ENCODE measurements at places on chromosomes 5 and 9.

DNA sequence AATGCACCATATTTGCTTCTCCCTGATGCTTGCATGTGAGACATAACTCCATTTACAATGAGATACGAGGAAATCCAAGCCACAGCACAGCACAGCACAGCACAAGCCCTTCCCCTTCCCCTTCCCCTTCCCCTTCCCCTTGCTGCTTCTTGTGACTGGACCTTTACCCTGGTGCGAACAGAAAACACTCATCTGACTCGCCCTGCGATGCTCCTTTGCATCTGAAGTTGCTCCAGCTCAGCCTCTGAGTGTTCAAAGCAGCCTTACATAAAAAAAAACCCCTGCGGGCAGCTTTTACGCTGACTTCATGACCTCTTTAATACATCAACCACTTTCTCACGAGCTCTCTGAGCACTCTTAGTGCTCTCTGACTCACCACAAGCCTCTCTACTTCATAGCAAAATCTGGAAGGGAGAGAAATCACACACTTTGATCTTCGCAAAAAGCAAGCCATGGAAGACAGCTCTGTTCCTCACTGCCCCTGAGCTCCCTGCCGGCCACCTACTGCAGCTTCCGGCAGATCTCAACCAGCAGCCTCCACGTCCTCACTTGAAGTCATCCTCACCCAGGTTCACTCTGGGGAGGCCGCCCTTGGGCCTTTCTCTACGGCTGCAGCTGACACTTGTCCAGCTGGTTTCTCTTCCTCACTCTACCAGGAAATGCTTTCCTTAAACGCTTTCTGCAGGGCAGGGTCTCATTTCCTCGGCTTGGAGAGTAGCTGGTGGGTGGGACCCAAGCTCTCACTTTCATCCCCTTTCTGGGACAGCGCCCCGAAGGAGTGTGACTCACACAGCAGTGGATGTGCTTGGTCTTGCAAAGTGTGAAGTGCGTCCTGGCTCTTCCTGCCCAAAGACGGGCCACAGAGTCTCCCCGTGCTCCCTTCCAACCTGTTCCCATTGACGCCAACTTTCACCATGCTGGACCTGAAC is 5.3 kb downstream of the SLC34A1 start:
- peak; percentile 68 for DNase-seq

DNA sequence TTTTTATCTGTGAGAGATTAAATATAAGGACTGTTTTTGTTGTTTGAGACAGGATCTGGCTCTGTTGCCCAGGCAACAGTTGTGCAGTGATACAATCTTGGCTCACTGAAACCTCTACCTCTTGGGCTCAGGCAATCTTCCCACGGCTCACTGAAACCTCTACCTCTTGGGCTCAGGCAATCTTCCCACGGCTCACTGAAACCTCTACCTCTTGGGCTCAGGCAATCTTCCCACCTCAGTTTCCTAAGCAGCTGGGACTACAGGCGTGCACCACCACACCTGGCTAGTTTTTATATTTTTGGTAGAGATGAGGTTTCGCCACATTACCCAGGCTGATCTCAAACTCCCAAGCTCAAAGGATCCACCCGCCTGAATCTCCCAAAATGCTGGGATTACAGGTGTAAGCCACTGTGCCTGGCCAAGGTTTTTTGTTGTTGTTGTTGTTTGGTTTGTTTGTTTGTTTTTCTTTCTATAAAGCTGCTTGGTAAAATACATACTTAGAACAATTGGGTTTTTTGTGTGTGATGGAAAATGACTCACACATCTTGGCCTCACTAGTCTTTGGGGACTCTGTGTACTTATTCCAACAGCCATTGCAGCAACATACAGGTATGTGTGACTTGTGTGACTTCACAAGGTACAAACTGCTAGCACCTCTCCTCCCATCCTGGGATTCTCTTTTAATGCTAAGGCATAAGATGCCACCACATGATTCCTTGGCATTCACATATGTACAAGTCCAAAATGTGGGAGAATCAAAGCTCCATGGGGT is 36.5 kb upstream of the RASA1 start:
- no peak for DNase-seq

DNA sequence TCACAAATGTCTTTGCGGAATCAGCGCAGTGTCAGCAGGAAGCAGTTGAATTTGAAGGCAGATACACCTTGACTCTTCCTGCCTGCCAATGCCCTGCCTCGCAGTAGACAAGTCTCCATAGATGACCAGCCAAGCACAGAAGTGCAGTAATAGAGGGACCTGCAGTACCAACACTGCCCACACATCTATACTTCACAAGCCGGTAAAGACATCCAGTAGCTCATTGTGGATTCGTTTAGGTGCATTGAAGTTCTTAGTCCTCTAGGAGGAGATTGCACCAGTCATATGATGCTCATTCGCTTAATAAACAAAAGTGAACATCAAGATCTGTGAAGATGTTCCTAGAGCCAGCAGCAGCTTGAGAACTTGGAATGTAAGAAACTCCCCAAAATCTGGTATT is 7.1 kb upstream of the IFNA2 start:
- DNase-seq = no peak

GRCh38 chr9:35563791-35564197 is 41.3 kb upstream of the TESK1 start:
- DNase-seq = no peak

- no peak for DNase-seq
These were observed 365.2 kb downstream of the SPATA31D1 start for GRCh38 chr9:82353631-82354278.

- DNase-seq = no peak
These were observed 32.7 kb upstream of the GABRP start for GRCh38 chr5:170750791-170751190.

GRCh38 chr5:7668627-7669026 is 182.3 kb downstream of the CFAP90 start:
- no peak for DNase-seq

DNA sequence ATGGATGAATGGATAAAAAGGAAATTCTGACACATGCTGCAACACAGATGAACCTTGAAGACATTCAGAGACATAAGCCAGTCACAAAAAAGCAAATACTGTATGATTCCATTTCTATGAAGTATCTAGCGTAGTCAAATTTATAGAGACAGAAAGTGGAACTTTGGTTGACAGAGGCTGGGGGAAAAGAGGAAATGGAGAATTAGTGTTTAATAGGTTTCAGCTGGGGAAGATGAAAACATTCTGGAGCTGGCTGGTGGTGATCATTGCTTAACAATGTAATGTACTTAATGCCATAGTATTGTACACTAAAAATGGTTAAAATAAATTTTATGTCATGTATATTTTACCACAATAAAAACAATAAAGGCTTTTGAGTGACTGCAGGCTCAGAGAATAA is 24.2 kb downstream of the PPIC start:
- no peak for DNase-seq

DNA sequence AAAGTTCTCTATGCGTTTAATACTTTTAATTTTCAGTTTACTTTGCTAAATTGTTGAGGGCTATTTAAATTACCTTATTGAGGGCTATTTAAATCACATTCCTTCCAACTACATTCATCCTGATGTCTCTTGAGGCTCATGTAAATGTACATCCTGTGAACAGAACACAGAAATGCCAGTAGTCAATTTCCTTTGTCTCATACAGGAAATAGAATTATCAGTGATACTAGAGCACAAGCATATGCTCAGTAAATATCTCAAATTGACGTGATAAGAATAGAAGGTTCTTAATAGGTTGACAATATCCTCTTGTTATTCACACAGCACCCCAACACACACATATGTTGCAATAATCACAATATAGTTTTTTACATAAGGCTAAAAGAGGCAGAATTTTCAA is 449.0 kb downstream of the CYLC2 start:
- DNase-seq = no peak

- DNase-seq = no peak
These were observed 36.4 kb upstream of the UBQLN1 start for GRCh38 chr9:83744206-83744605.

DNA sequence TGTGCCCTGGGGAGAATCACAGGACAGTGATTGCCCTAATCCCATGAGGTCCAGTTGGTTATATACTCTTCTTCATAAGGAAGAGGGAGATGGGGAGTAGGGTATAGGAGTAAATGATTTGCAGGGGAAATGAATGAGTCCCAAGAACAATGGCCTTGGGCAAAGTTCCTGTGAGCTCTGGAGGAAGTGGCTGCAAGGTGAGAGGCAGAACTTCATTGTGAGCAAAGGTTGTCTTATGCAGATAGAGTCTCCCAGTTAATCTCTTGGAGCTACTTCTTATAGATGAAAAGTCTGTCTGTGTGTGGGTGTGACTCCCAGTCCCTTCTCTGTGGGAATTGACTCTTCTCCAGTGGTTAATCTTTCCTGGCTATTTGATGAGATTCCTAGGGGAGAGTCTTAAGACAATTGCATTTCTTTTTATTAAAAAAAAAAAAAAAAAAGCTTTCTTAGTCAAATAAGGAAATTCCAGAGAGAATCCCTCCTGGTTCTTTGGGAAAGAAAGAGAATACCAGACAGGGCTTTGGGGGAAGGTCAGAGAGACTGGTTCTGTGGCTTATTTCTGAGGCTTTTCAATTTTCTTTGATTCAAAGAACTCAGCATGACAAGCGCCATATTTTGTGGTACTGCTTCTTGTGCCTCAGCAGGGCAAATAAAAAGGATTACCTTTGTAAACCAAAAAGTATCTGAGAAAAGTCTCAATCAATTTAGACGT is 33.6 kb upstream of the MEGF10 start:
- no peak for DNase-seq

DNA sequence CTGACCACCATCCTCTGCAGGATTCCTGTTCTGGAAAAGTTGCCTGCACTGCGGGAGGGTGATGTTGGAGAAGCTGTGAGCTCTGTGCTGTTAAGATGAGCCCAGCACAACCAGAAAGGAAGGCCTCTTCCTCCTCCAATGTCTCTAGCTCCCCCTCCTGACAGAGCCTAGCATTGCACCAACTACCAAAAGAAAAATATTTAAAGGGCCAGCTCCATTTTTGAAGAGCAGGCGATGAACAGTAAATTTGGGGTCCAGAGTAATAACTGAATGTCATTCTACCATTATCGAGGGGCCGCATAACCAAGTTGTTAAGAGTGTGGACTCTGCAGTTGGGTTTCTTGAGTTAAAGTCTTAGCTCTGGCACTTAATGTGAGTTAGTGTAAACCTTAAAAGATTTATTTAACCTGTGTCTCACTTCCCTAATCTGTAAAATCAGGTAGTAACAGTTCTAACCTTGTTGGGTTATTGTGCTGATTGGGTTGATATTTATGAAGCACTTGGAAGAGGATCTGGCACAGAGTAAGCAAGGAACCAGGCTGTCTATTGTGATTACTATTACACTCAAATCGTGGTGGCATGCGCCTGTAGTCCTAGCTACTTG is 3.9 kb downstream of the TEX53 start:
- peak; percentile 41 for DNase-seq

DNA sequence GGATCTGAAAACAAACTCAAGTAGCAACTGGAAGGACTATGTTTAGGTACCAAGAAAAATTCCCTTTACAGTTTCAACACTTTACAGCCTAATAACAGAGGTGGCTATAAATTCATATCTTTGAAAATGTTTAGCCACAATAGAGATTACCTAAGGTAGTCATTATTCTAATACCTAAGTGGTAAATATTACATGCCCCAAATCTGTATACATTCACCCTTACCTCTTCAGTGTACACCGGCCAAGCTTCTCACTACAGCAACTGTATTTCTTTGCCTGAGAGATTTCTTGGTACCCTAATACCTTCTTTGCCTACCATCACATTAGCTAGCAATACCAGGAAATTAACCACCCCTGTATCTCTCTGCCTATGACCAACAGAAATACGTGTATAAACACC is 154.0 kb downstream of the RFX3 start:
- DNase-seq = no peak

DNA sequence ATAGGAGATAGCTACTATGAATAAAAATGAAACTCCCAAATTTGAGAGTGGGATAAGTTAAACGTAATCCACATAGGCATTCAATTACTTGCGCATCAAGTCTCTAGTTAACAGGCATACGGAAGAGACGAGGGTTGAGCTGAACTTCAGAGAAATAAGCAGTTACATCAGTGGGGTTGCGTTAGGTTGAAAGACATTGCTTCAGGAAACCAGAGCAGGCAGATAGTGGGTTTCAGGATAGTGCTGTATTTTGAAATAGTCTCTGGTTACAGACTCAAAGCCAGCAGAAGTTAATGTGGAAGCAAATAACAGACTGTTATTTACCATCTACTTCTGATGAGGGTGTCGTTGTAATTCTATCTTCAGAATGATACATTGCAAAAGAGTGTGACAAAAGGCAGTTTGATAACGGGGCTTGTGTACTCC is 533.4 kb downstream of the PDE4D start:
- no peak for DNase-seq

Measured in amniotic stem cell (primary cell).